ENCODE measurements at places on chromosomes 12 and 14.
A peak's percentile ranks its signal among the peaks of the same experiment; 100 is the strongest.

DNA sequence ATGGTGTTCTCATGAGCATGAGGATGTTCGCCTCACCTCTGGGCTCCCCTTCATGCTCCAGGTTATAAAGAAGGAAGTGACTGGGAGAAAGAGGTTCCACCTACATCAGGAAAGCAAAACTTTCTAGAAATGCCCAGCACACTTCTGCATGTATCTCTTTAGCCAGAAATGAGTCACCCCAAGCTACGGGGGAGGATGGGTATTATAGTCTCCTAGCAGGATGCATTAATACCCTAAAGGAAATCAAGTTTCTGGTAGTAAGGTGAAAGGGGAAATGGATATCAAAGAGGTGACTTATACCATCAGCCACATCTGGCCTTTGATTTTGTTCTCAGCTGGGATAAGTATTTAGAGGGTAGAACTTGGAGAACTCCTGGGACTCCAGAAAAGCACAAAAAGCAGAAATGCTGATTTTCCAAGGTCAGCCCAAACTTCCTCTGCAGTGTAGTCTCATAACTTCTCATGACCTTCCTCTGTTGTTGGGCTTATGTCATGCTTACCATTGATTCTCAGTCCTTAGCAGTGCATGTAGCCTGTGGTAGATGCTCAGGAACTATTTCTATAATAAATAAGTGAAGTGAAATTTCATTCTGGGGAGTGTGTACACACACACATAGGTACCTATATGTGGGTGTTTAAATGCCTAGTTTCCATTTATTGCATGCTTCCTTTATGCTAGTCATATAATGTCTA is 209.4 kb upstream of the CRY1 start:
- no peak for DNase-seq

GRCh38 chr12:99435095-99435791 is 212.3 kb upstream of the GARIN6 start:
- no peak for DNase-seq

GRCh38 chr12:47376927-47377326 is 297.2 kb upstream of the AMIGO2 start:
- DNase-seq = no peak

- DNase-seq = no peak
Observed at GRCh38 chr14:50601394-50601793, 41.4 kb downstream of the ATL1 start.

DNA sequence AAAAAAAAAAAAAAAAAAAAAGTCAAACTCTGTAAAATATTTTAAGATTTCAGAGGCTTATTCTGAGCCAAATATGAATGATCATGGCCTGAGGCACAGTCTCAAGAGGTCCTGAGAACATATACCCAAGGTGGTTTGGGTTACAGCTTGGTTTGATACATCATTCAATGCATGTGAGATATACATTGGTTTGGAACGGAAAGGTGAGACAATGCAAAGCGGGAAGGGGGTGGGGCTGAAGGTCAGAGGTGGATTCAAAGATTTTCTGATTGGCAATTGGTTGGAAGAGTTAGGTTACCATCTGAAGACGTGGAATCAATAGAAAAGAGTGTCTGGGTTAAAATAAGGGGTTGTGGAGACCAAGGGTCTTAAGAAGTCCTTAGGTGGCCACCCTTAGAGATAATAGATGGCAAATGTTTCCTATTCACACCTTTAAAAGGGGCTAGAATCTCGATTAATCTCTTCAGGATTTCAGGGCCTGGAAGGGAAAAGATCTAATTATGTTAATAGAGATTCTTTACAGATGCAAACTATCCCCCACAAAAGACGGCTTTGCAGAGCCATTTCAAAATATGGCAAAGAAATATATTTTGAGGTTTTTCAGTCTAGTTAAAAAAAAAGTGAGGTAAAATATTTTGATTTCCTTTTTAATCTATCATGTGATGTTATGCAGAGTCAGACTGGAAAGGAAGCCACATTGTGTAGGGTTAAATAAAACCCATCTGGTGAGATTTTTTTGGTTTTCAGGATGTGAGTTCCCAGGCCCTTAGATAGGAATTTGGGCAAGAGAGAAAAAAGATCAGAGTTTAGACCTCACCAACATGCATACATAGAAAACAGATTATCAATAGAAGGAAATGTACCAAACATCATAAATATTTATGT is 173.8 kb upstream of the CNOT2 start:
- DNase-seq = no peak

GRCh38 chr12:25725470-25725869 is 172.4 kb upstream of the LMNTD1 start:
- no peak for DNase-seq

- no peak for DNase-seq
Observed at GRCh38 chr12:31122481-31122880, 48.8 kb downstream of the DDX11 start.

DNA sequence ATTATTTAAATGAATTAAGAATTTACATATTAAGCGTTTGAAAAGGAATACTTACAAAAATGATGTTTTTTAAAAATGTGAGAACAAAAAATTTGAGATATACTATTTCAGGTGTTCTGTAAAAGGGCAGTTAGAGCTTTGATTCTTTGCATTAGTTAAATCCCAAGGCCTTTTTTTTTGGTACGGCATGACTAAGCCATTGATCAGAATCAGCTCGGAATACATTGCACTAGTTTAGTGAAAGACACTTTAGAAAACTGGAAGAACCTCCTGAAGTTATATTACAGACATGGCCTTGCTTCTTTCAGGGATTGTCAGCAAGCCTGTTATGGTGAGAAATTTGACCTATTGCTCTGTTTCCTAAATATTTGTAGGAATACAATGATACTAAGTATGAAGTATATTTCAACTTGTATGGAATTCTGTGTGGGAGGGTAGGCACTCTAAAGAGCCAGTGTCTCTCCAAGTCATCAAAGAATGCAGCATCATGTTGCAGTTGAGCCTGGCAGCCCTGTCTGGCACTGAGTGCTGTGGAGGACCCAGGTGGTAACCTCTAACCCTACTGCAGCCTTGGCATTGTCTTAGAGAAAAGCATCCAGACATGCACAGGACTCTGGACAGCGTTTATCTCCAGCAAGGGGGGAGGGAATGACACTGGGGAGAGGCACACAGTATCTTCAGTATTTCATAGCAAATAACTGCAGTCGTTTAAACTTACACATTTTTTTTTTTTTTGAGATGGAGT is 1.5 kb downstream of the KLC1 start:
- no peak for DNase-seq

DNA sequence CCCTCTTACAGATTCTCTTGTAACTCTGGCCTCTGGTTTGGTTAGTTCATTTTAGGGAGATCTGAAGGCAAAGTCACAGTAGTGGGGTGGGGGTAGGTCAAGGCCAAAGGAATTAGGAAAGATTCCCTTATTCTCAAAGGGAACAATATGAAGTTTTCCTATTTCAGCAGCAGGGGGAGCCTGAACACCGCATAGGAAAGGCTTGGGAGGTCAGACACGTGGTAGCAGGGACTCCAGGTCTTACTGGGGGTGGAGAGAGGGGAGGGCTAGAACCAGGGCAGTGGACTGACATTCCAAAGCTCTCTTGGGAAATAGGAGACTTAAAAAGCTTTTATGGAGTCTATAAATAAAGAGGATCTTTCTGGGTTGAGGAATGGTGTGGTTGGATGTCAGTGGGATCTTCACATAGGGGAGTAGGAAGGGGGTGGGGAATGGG is 1.3 kb downstream of the ZC3H10 start:
- DNase-seq = peak; percentile 62

- DNase-seq = no peak
Observed at GRCh38 chr14:33449703-33450395, 501.0 kb downstream of the EGLN3 start.

DNA sequence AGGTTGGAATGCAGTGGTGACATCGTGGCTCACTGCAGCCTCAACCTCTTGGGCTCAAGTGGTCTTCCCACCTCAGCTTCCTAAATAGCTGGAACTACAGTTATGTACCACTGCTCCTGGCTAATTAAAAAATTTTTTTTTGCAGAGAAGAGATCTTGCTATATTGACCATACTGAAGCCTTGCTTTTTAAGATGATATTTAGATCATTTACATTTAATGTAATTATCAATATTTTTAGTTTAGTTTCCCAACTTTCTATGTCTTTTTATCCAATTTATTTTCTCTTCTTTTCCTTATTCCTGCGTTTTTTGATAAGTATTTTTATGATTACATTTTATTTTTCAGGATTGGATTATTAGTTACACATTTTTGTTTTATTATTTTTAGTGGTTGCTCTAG is 340.1 kb downstream of the APAF1 start:
- DNase-seq = no peak

DNA sequence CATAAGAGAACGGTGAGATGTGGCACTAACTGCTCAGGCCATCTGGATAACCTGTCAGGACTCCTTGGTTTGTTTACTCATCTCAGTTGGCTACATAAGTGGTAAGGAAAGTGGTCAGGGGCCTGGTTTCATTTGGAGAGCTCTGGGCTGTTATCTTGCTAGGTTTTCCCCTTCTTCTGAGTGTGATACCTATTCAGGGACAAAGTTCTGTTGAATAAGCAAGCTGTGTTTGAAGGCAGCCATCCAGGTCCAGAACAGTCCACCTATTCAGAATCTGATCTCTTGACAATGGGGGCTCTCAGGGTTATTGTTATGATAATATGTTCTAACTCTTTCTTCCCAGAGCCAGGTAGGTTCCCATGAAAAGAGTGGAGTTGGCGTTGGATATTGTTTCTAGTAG is 194.9 kb downstream of the PAH start:
- no peak for DNase-seq

All from stimulated activated CD4-positive, alpha-beta T cell treated with anti-CD3 and anti-CD28 coated beads, Interleukin-12 subunit alpha, Interleukin-12 subunit beta, amount 100 ng/mL, for 48 hours (primary cell).